ENCODE measurements at places on chromosomes 7 and 10.

DNA sequence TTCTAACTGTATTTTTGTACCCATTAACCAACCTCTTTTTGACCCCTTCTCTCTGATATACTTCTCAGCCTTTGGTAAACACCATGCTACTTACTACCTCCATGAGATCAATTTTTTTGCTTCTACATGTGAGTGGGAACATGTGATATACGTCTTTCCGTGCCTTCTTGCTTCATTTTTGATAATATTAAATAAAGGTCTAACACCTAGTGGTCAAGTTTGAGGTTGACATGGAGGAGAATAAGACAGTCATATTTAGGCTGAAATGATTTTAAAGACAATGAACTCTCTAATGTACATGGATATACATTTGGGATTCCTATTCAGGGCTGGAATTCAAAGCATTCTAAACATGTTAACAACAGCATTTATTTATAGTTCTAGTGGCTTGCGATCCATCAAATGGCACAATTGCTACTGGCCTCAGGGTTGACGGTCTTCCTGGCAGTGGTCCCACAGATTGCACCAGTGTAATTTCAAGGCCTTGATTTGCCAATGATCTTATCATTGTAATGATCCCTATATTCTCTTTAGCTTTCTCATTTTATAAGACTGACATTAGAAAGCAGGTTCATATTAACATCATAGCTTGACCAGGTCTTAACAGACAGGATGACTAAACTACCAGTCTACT is 315.9 kb upstream of the ETV1 start:
- no peak for DNase-seq

DNA sequence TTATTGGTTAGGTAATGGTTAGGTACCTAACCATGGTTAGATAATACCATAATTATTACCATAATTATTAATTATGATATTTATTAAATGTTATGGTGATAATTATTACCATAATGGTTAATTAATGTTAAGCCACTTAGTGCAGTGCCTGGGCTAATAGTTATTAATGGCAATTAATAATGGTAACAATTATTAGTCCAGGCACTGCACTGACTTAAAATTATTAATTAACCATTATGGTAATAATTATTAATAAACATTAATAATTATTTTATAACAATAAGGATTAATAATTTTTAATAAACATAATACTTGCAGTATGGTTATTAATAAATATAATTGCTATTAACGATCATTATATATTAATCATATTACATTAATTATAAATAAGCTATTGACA is 604.0 kb downstream of the CALN1 start:
- no peak for DNase-seq

DNA sequence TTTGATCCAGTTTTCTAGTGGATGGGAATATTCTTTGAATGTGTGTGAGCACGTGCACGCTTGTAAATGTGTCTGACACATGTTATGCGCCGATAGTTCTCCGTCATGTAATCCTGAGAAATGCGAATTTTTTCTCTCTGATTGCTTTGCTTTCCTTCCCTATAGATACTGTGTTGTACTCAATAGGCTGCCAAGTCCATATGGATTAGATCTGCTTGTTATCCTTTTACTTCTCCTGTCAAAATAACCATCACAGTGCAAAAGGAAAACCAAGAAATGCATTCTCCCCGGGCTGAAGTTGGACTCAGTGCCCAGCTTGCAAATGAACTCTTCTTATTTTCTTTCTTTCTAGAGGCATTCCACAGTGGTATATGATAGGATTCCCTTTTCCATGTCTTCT is 131.9 kb downstream of the KIAA1217 start:
- no peak for DNase-seq

GRCh38 chr7:29156907-29157452 is 10.6 kb upstream of the CPVL start:
- DNase-seq, result no peak

DNA sequence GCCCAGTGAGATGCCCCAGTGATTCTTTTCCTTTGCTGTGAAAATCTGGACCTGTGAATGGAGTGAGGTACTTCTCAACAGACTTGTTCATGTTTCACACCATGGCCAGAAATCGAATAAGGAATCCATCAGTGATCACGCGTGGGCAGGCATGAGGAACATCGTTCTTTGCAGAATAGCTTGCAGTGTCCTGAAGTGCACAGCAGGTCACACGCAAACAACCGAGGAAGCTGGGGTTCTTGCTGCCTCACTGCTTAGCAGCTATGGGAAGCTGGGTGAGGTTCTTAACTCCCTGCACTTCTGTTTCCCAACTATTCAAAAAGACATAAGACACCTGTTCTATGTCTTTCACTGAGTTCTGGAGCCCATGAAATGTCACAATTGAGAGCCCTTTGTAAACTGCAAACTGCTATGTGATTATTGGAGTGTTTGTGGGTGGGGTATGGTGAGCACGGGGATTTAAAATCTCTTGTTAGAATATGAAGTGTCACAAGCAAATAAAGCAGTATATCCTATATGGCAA is 253.4 kb downstream of the KIAA1217 start:
- DNase-seq, result no peak

DNA sequence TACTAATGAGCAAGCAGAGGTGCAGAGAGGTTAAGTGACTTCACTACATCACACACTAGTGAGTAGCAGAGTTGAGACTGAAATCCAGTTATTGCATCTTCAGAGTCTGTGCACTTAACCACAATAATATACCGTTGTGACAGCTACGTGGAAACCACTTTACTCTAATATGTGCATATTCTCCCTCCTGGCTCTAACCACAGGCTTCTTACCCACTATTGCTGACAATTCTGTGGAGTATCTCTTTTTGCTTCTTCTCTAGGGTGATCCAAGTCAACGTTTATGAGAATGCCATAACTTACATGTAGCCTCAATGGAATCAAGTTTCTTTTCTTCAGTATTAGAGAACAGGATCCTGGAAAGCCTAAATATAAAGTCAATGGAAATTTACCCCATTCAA is 64.2 kb upstream of the MEOX2 start:
- no peak for DNase-seq

DNA sequence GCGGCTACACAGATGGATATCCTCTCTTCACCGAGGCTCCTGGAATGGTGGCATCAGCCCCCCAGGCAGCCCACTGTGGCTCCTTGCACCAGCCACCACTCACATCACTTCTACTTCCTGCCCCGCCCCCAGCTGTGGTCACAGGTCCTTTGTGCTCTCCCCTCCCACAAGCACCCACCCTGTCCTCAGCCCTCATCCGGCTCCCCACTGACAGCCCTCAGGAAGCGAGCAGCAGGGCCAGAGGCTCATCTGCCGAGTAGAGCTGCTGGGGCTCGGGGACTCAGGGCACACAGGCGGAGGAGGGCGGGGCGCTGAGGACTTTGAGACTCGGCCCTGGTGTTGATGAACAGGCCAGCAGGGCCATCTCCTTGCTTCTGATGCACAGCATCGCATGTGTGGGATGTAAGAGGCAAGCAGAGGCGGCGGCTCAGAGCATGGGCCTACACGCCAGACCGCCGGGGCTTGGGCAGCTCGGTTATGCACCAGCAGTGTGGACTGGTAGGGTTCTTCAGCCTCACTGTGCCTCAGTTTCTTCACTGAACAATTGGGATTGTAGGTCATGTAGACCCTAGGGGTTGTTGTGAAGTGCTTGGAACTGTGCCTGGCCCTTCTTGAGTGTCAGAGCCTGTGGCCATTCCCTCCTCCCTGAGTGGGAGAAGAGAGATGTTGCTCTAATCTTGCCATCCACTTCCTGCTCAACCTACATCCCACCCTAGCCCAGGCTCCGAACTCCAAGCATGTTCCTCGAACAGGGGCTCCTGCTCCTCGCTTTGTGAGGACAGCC is at the start of gene PRF1:
TSS of gene PRF1 (minus strand) at position 77 of the 784 bp plus-strand sequence. CDS start 1,839 bp downstream, outside the sequence.
- DNase-seq, result peak; percentile 69

- no peak for DNase-seq
Observed at GRCh38 chr7:155759740-155760430, 52.4 kb downstream of the SHH start.

GRCh38 chr7:126179916-126180315 is 1072.8 kb downstream of the GRM8 start:
- no peak for DNase-seq

- no peak for DNase-seq
Observed at GRCh38 chr7:128219636-128220035, 21.4 kb upstream of the LEP start.

DNA sequence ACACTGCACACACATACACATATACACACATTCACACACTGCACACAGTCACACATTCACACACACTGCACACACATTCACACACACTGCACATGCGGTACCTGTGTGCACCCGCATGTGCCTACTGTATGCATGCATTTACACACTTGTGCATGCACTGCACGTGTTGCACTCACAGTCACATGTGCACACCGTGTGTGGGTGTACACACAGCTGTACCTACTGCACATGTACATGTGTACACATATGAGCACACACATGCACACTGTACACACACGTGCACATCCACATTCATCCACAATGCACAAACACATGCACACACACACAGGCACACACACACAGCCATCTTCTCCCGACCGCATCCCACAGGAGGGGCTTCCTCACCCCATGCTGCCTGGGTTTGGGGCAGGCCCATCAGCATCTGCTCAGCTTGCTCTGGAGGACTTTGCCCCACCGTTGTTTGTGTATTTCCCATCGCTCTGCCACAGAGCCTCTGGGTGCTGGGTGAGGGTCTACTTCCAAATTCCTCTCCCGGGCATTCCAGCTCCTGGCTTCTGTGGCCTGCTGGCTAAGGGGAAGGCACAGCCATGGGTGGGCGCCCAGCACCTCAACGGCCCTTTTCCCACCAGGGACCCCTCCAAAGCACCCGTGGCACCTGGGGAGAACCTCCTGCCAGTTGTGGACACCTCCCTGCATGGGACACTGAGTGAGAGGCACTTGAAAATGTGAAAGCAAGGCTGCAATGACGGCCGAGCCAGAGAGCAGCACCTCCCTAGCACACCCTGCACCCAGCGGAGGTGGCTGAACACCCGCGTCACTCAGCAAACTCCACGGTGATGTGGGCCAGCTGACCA is 324.3 kb downstream of the PTPRN2 start:
- no peak for DNase-seq

GRCh38 chr10:5732141-5732540 is 47.5 kb downstream of the TASOR2 start:
- no peak for DNase-seq

- no peak for DNase-seq
Observed at GRCh38 chr10:21363092-21363730, 162.3 kb downstream of the SKIDA1 start.

- no peak for DNase-seq
Observed at GRCh38 chr10:111338805-111339204, 262.0 kb downstream of the ADRA2A start.

DNA sequence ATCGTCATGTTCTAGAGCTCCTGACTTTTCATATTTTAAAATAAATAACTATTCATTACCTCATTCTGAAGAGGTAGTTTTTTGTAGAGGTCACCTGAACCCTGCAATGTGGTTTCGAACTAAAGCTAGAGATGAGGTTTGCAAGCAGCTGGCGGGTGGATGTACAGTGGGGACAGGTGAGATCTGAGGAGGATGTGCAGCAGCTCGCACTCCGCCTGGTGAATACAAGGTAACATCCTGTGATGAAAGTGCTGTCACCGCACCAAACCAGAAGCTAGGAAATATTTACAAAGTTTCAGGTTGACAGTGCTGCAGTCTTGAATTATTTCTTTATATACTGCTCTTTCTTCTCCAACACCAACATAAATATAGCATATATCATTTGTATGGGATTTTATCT is 26.5 kb downstream of the NDUFB2 start:
- no peak for DNase-seq

- no peak for DNase-seq
Observed at GRCh38 chr7:124106575-124106974, 73.7 kb upstream of the TMEM229A start.

- DNase-seq, result no peak
Observed at GRCh38 chr10:101903827-101904550, 60.4 kb upstream of the KCNIP2 start.

DNA sequence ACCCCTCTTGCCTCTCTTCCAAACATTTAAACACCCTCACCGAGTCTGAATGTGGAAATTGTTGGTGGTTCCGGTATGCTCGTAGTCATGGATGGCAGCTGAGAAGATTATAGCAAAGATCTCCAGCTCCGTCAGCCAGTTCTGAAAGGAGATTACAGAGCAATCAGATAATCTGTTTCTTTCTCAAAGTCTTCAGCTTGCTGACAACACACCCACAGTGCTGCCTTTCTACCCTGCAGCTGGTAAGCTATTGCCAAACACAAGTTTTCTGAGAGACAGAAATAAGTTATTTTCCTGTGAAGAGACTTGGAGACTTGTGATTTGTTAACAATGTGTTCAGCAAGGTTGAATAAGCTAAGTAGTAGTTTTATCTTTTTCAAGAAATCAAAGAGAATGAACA is 163.6 kb downstream of the PPP1R17 start:
- no peak for DNase-seq

- no peak for DNase-seq
Observed at GRCh38 chr7:32896564-32897347, 5.2 kb upstream of the KBTBD2 start.

DNA sequence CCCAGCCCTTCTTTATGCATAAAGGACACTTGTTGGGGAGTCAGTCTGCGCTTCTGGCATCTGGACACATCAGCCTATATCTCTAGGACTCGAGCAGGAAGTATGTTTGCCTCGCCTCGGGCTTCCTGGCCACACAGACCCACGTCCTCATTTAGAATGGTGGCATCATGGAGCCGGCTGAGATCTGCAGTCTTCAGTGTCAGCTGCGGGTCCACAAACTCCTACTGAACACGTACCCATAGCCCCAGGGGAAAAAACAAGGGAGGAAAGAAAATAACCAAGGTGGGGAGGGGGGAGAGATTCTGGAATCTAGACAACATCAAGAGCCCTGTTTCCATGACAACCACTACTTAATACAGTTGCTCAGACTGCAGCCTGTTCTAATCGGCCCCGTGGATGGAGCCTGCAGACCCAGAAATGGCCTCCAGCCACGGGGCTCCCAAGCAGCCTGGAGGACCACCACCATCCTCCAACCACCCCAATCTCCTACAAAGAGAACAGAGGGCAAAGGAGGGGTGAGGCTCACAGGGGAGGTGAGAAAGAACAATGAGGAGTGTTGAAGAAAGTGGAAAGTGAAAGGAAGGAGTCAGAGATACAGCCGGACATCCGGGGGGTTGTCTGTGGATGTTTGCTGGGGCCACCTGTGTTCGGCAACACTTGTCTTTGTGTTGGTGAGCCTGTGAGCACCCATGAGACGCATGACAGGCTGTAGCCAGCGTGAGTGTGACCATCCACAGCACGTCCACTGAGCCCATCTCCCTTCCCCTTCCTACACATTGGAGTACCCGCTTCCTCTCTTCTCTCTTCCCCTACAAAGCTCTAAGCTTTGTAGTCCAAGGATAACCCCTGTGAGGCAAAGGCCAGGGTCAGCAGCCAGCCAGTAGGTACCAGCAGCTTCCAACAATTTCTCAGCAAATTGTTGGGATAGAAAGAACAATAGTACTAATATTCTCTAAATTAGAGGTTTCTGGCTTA is 141.0 kb downstream of the PLXNA4 start:
- no peak for DNase-seq

Measured in stimulated activated CD8-positive, alpha-beta memory T cell treated with anti-CD3 and anti-CD28 coated beads, Interleukin-4, amount 100 ng/mL, for 1 hour (primary cell).